ENCODE measurements at places on chromosomes 3 and 15. TPM values are rescaled to one million over a fixed set of nuclear protein-coding genes. Genes with fewer than 3 reads are reported as not detected.

The SPESP1 gene
- total RNA-seq = not detected

- no peak for DNase-seq
- H3K4me1 ChIP-seq = no peaks in the 10 kb centered on the region
- H3K4me3 ChIP-seq = no peak overlapping the region
- H3K36me3 ChIP-seq = no peaks in the 10 kb centered on the region
- no peak overlapping the region for H3K27ac ChIP-seq
- H3K27me3 ChIP-seq = no peaks in the 10 kb centered on the region
Measured at GRCh38 chr15:84969257-84969656, 12.4 kb upstream of the PDE8A start.

The GHRL gene
- not detected for total RNA-seq

The FAM174B gene
- total RNA-seq = 16.3 TPM

DNA sequence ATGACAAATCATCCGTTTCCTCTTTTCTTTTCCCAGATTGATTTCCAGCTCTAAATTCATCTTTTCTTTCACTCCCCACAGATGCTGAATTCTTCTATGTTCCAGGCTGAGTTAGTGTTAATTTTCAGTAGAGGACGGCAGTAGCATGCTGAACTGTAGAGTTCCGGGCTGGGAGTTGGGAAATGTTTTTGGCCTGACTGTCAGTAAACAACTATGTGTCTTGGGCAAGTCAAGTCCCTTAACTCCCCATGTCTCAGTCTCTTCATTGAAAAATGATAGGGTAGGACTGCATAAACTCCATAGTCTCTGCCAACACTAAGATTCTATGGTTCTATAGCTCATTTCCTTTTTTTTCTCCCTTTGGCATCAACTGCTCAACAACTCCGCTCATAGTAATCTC, 333.9 kb downstream of the TIGIT start:
- no peaks in the 10 kb centered on the region for H3K27me3 ChIP-seq
- DNase-seq = no peak
- no peaks in the 10 kb centered on the region for H3K36me3 ChIP-seq
- no peak overlapping the region for H3K4me3 ChIP-seq
